HTR-8/SVneo (cell line): ENCODE measurements at places on chromosomes 11 and 22.

DNA sequence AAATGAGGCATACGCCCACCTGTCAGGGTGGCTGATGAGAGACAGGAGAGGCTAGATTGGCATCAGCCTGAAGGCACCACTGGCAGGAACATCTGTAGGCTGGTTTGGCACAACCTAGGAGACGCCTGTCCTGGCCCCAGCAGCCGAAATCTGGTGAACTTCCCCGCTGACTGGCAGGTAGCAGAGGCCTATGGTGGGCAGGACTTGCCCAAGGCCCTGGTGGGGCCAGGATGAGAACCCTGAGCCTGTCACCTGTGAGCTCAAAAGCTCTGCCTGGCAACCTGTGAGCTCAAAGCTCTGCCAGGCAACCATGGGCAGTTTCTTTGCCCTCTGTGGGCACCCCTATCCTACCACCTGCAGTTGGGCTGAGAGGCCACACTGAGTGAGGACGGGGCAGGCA lies 2.5 kb downstream of the DERL3 start:
- no peak for DNase-seq

DNA sequence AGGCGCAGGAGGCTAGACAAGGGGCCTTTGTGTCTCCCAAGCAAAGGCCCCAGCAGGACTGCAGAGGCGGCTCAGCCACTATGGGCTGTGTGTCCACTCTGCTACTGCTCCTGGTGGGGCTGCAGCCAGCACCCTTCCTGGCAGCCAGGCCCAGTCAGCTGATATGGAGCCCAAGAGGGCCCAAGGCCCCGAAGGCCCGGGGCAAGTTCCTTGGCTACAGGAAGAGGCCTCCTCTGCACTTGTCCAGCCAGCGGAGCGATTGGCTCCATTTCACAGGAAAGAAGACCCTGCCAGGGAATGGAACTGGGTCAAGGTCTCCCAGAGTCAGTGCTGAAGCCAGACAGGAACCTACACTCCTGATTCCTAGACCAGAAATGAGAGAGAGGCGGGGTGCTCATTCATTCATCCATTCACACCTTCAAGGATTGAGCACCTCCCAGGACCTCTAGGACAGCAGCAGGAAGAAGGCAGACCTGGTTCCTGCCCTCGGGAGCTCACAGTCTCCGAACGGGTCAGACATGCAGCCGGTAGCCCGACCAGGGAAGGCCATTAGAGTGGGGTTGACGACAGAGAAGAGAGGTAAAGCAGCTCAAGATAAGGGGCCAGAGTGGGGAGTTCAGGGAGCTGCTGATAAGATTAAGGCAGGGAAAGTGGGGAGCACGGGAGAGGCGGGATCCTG lies 811 bp upstream of the P2RY2 start:
- DNase-seq = no peak

GRCh38 chr11:128236506-128237498 lies 350.6 kb downstream of the ETS1 start:
- no peak for DNase-seq

- DNase-seq = no peak
Measured at GRCh38 chr11:32012049-32012448, 78.8 kb upstream of the RCN1 start.

DNA sequence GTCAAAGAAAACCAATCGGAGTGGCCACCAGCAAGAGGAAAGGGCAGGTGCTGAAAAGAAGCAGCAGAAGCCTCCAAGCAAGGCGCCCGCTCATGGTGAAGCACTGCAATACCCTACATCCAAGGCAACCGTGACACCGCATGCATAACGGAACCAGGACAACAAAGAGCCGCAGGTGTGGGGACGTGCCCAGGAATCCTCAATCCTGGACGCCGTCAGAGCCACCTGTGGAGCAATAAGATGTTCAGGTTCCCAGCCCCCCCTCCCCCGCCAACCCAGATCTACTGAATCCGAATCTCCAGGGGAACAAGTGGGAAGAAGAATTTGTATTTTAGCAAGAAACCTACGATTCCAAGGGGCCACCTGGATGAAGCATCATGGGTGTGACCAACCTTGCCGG lies 70.8 kb downstream of the SHANK2 start:
- DNase-seq = no peak

- DNase-seq = no peak
Measured at GRCh38 chr11:73403541-73403940, 27.3 kb downstream of the RELT start.

GRCh38 chr11:62149986-62150886 lies 26.4 kb downstream of the INCENP start:
- DNase-seq = no peak

DNA sequence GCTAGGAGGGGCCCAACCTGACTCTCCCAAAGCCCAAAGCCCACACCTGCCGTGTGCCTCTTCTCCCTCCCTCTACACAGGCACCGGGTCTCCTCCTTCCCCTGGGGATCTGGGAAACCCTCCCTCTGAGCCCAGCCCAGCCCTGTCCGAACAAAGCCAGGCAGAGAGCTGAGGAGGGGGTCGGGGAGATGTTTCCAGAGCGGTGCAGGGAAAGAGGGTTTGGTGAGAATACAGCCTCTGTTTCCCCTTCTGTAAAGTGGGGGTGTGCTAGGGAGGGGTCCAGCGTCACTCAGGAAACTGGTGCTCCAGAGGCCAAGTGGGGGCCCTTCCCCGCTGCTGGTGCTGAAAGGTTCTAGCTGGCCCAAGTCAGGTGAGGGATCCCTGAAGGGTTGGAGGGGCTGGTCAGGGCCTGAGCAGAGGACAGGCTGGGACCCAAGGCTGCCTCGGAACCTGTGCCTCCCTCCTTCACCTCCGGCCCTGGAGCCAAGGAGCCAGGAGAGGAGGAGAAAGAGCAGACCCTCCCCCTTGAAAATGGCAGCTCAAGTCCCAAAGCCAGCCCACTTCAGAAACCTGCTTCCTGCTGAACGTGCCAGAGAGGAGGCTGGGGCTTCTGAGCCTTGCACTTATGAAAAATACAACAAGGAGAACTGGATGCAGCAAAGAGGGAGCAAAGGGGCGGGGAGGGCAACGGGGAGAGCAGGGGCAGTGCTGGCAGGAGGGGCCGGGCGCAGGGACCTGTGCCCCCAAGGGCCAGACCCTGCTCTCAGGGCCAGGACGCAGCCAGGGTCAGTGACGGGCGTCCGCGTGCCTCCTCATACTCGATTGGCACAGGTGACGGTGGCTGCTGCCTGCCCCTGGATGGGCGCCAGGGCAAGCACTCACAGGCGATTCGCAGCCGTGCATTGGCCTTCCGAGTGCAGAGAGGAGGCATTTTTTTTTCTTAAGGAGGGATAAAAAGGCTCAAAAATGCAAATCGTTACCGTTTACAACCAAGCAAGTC lies 43.2 kb downstream of the MACROD1 start:
- DNase-seq = no peak

- DNase-seq = no peak
Measured at GRCh38 chr11:130064596-130064995, 5.1 kb upstream of the APLP2 start.

GRCh38 chr11:42462558-42463310 lies 849.1 kb upstream of the API5 start:
- DNase-seq = no peak

DNA sequence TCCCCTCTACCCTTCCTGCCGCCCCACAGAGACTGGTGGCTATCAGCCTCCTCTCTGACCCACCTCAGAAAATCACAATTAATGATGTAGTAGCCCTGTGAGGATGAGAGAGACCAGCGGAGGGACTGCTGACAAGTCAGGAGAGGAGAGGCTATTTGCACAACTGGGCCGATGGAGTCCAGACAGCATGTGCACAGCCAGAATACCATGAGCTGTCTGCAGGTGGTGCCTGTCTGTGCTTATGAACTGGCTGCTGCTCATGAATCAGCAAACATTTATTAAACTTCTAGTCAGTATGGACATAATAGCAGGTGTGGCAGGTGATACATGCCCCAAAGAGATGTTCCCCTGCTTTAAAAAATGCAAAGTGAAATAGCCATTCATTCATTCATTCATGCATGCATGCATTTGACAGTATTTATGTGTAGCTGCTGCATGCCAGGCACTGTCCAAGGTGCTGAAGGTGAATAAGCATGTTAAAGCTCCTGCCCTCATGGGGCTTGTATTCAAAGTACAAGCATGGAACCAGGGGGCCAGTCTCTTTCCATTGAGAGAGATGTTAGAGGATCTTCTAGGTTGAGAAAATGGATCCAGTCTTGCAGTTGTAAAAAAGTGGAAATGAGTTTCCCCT lies 141.3 kb downstream of the GRIK4 start:
- no peak for DNase-seq

GRCh38 chr11:110331626-110332025 lies 35.2 kb upstream of the RDX start:
- DNase-seq = no peak

GRCh38 chr11:2801711-2802388 lies 83.7 kb downstream of the CDKN1C start:
- no peak for DNase-seq

DNA sequence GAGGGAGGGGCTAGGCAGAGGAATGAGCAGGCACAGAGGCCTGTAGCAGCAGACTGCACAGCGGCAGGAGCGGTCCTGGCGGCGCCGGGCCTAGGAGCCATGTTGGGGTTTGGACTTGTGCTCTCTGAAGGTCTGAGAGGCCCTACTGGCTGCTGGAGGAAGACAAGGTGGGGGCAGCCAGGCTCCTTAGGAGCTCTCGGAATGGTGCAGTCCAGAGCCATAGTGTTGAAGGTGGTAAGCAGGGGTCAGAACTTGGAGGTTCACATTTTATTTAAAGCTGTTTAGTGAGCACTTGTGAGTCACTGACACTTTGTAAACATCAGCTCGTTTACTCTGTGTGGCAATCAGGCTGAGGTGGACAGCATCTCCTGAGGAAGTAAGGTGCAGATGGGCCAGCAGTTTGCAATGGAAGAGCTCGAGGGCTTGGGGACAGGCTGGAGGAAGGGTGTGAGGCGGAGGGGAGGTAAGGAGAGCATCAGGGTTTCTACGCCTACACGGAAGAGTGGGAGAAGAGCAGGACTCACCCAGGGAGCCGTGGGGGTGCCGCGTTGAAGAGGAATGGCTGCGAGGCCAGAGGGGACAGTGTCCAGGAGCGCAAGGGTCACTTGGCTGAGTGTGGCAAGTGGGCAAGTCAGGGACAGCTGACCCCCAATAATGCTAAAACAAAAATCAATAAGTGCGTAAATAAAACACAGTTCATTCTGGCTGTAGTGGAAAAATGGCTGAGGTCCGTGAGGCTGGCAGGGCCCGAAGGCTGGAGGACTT lies 10.0 kb upstream of the TMEM191C start:
- no peak for DNase-seq

- DNase-seq = no peak
Measured at GRCh38 chr11:87859636-87860035, 315.6 kb downstream of the RAB38 start.

GRCh38 chr11:101706541-101706940 lies 122.7 kb upstream of the TRPC6 start:
- DNase-seq = peak; percentile 38

GRCh38 chr11:130600616-130601015 lies 152.2 kb downstream of the ADAMTS15 start:
- DNase-seq = no peak

DNA sequence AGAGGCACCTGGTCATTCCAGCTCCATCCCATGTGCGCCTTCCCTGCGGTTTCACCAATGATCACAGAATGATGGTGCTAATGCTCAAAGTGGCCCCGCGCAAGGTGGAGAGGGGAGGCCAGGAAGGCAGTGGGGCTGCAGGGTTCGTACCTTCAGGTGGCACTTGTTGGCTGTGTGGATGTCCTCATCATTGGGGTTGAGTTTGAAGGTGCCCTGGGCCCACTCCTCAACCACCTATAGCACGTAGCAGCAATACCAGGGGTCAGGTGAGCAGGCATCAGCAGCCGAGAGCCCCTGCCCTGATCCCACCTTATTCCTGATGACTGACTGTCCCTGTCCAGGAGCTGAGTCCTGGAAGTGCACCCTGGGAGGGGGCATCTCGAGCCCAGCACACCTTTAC lies 20.6 kb upstream of the DRICH1 start:
- DNase-seq = no peak

GRCh38 chr11:57566905-57567514 lies 462 bp downstream of the UBE2L6 start:
- no peak for DNase-seq

GRCh38 chr22:50314081-50314454 lies 6.6 kb upstream of the PLXNB2 start:
- DNase-seq = no peak

GRCh38 chr11:117842131-117842941 lies 17.8 kb upstream of the FXYD2 start:
- DNase-seq = no peak
